ENCODE measurements at places on chromosomes 4 and X.

- DNase-seq, result no peak
Observed at GRCh38 chrX:117487421-117487820, 629.2 kb downstream of the KLHL13 start.

GRCh38 chr4:94550352-94550751 is 98.6 kb downstream of the PDLIM5 start:
- DNase-seq, result no peak

- DNase-seq, result no peak
Observed at GRCh38 chr4:168604496-168605373, 107.9 kb downstream of the PALLD start.

DNA sequence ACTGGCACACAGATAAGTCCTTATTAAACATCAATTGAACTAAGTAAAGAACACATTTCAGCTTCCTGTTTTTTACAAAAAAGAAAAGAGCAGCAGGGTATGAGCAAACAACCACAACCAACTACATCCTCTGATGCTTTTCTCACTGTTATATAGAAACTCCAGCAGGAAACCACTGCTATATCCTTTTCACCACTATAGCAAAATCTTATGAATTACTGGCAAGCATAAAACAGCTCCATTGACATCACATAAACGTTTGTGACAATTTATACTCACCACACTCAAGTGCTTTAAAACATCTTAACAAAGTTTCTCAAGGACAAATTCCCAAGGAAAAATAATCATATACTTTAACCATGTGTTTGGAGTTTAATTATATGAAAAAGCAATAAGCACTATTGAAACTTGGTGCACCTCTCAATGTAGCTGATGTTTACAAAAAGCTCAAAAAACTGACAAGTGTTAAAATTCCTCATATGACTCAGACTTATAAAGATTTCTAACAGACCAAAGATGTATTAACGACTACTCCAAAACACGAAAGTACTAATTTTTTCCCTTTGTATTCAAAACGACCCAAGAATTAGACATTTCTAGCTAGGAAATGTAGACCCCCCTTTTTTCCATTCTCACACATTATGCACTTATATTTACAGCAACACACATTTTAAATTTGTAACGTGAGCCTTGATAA is 12.9 kb downstream of the GPRIN3 start:
- no peak for DNase-seq

GRCh38 chr4:71006203-71006907 is 12.9 kb downstream of the DCK start:
- no peak for DNase-seq

GRCh38 chrX:85003655-85004244 is at the start of gene APOOL:
Gene APOOL, plus strand, starts transcription at chrX:85003877. Its CDS starts 36 bp downstream, at chrX:85003913.
- peak; percentile 62 for DNase-seq

GRCh38 chr4:189979196-189980047 is 38.8 kb downstream of the FRG1 start:
- DNase-seq, result no peak

DNA sequence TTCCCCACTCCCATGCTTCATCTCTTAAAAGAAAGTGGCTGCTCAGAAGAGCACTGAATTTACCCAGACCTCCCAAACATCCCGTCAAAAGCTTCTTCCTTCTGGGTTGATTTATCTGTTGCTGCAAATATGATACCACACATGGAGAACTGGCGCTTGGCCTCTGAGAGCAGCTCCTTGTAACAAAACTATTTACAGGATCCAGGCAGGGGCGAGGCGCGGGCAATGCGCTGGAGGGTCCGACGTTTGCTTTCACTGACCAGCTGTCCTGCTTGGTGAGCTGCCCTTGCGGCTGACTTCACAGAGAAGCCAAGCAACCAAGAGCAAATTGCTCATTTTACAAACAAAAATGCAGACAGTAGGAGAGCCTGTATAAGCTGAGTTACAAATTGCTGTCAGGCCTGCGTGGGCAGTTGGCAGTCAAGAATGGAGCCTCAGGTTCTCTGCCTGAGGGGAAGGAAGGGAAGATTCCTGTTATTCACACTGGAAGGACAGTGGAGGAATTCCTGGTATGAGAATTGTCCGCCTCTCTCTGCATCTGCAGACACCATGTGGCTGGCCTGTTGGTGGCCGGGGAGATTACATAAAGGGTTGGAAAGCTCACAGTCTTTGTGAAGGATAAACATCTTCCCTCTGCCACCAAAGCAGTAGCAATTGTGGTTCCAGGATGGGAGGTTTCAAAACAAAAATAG is 192.2 kb upstream of the LEF1 start:
- DNase-seq, result no peak

DNA sequence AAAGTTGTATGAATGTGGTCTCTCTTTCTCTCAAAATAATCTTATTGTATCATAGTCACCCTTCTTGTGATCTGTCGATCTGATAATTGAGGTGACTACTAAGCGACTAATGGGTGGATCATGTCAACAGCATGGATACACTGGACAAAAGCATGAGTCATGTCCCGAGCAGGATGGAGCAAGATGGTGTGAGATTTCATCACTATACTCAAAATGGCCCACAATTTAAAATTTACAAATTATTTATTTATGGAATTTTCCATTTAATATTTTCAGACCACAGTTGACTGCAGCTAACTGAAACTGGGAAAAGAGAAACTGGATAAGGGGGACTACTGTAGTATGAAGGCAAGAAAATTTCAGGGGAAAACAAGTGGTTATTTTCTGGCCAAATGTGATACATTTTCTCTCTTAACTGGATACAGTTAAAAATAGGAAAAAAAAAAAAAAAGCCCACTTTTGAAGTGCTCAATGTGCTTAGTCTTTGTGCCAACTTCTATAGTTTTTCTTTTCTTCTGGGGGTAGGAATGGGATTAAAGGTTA is 25.3 kb downstream of the FAM241A start:
- DNase-seq, result no peak

GRCh38 chr4:184361443-184361842 is 112.9 kb downstream of the IRF2 start:
- no peak for DNase-seq

GRCh38 chrX:20252381-20253231 is 14.1 kb downstream of the RPS6KA3 start:
- peak; percentile 59 for DNase-seq

GRCh38 chr4:124907881-124908280 is 195.3 kb upstream of the ANKRD50 start:
- DNase-seq, result no peak

DNA sequence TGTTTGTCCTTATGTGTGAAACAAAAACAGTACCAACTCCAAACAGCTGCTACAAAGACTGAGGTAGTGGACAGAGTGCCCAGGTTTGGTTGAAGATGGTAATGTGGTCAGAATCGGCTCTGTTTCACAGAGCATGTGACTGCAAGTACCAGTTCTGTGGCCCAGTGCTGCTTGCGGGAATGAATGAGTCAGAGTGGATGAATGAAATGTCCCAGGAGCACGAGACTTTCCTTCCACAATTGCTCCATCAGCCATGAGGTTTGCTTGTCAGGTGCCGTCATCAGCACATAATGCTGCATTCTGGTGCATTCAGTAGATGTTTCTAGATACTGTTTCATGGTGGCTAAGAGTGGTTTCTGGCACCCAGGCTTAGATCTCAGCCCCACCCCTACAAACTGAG is 84.2 kb downstream of the GPR143 start:
- DNase-seq, result no peak

DNA sequence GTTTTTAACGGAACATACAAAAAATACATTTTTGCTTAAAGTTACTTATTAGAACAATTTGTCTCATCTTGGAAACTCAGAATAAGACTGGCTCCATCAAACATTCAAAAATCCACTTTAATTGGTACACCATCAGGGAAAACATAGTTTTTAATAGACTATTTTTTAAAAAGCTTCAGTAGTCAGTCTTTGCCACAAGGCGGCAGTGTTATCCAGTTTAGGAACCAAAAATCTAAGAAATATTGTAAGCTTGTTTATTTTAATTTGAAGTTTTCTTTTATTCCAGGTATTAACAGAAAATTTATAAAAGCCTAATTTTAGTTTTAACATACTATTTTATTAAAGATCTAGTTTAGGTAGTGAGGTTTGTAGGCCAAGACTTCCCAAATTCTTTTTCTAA is 107.7 kb downstream of the APOOL start:
- no peak for DNase-seq

- DNase-seq, result peak; percentile 86
Observed at GRCh38 chrX:15675490-15675921, 10.9 kb upstream of the CLTRN start.

- DNase-seq, result no peak
Observed at GRCh38 chr4:182748283-182748682, 168.9 kb downstream of the DCTD start.

- no peak for DNase-seq
Observed at GRCh38 chrX:133838761-133839676, 146.4 kb downstream of the GPC3 start.

- DNase-seq, result no peak
Observed at GRCh38 chr4:5469861-5470260, 238.5 kb downstream of the EVC2 start.

DNA sequence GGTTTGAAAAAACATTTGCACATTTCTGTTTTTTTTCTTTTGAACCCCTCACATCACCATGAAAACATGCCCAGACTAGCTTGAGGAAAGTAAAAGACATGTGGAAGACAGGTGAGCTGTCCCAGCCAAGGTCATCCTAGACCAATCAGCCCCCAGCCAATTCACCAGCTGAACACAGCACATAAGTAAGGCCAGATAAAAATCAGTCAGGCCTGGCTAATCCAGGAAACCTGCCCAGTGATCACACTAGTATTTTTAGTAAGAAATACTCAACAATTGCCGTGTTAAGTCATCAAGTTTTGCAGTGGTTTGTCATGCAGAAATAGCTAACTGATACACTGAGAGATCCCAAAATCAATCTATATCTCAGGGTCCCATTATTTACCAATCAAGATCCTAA is 4.4 kb upstream of the SMR3A start:
- DNase-seq, result no peak

- no peak for DNase-seq
Observed at GRCh38 chrX:118459494-118459893, 36.1 kb upstream of the DOCK11 start.

GRCh38 chrX:18377796-18378195 is 23.3 kb upstream of the SCML2 start:
- no peak for DNase-seq

DNA sequence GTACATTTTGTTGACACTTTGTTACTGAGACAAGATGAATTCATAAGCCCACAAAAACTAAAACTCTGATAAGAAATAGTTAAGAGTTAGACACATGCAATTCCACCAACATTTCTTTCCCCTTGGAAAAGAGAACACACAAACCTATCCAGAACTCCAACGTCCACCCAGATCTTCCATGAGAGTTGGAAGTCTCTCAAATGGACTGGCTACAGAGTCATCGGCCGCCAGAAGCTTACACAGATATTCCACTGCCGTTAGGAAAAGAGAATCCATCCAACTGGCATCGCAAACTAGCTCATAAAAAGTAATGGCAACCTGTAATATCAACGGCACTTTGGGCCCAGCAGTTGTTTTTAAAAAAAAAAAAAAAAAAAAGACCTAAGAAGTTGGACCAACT is 114.7 kb downstream of the PRKX start:
- DNase-seq, result no peak

DNA sequence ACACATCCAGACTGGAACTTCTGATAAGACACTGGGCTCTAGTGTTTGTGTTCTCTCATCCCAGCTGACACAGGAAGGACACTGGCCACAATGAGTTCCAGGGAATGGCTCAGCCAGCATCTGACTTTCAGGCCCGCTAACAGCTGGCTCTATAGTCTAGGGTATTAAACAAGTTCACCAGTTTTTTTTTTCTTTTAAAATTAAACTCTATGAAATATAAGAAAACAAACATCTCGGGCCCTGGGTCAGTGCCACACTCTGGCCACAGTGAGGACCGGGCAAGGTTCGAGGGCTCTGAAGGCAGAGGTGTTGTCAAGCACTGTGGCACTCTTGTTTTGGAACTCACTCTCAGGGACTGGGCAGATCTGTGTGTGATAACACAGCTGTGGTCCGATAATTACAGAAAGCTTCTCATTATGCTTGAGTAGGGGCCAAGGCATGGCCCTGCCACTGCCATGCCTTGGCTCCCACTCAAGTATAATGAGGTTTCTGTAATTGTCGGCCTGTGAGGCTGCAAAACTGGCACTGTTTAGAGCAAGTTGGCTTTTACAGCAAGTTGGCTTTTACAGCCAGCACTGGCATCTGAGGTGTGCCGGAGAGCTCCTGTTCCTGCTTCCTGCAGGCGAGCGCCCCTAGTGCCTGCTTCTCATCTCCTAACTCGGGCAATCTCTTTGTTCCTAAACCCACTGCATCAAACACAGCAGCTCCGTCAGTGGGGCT is 62.8 kb downstream of the PPP1R2C start:
- DNase-seq, result peak; percentile 19

DNA sequence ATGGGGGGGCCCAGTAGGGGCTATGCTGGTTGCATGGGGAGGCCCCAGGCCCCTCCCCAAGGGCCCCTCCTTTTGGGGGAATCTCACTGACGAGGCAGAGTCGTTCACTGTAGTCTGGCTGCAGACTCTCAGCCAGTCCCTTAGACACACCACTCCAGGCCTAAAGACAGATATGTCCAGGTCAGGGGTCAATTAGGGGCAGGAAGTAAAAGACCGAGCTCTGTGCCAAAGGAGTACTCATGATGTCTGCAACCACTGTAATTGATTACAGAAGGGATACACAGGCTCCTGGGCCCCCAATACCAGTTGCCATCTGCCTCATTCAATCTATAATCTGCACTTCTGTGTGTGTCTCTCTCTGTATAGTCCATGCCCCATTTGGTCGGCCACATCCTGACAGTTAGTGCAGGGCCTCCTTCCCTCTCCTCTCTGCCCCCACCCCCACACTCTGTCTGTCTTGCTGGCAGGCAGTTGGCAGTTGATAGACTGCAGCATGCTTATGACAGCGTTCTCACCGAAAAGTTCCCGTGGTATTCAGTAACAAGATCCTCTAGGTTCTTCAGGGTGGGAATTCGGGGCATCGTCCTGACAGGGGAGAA is 1.3 kb upstream of the CXorf65 start:
- DNase-seq, result no peak

DNA sequence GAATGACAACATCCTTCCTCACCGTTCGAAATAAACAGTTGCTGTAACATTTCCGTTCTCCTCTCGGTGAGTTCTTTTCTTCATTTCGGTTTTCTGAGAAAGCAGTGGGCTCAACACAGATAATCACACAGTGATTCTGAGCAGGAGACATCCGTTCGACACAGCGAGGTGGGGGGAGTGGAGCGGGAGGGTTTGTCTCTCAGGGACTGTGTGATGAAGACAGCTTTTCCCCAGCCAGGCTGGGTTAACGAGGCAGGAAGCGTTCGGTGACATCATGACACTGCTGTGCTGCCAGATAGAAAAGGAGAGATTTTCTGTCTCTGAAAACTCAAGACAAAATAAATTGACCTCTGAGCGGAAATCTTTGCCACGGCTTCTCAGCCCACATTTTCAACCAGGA is 119.3 kb downstream of the CRLF2 start:
- DNase-seq, result no peak

Data from activated T-helper 9 cell treated with anti-CD3 and anti-CD28 coated beads, Interleukin-2, amount 50 U/mL, for 16 hours (primary cell).